ENCODE measurements at places on chromosomes 12 and 14. TPM values are rescaled to one million over a fixed set of nuclear protein-coding genes. Genes with fewer than 3 reads are reported as not detected.
A peak's percentile ranks its signal among the peaks of the same experiment; 100 is the strongest.

The RNF34 gene
- total RNA-seq: 44.1 TPM

The SYNDIG1L gene
- total RNA-seq: not detected

DNA sequence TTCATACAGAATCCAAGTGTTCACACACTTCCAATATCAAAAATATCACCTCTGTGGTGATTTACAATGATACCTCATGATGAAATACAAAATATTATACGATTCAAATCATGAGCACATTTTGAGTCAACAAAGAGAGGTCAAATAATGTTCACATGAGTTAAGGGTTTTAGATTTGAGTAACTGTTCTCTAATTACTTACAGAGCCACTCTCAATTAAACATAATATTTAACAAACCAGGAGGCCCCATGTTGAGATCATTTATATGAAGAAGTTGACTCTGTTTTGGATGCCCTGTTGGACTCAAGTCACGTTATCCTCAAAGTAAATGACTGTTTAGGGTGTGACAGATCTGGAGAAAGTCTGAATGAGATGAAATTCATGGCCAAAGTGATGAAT, 53.5 kb downstream of the NUAK1 start:
- no peaks in the 10 kb centered on the region for H3K4me1 ChIP-seq
- no peaks in the 10 kb centered on the region for H3K36me3 ChIP-seq
- no peak overlapping the region for H3K4me3 ChIP-seq
- no peak overlapping the region for H3K27ac ChIP-seq
- H3K27me3 ChIP-seq: peaks cover 8% of the 10 kb centered on the region

- H3K27me3 ChIP-seq: no peaks in the 10 kb centered on the region
- DNase-seq: no peak
- H3K4me1 ChIP-seq: no peaks in the 10 kb centered on the region
These were observed 42.9 kb upstream of the ANKS1B start for GRCh38 chr12:100027671-100028070.

DNA sequence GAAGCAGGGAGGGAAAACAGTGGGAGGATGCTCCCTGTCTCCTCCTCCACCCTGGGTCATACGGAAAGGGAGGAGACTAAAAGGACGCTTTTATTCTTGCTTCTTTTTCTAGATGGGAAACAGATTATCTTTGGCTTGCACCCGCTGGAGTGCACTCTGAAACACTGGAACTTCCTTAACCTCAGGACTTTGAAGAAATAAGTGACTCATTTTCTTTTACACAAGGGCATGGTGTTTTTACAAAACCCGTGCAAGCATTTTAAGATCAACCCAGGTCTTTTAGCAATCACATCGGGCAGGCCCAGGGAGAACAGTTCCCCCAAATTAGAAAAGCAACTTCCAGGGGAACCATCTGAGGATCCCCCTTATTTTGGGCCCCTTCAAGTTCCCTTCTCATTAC, 80.9 kb upstream of the TSPAN11 start:
- no peak for DNase-seq
- H3K4me1 ChIP-seq: peaks cover 5% of the 10 kb centered on the region

DNA sequence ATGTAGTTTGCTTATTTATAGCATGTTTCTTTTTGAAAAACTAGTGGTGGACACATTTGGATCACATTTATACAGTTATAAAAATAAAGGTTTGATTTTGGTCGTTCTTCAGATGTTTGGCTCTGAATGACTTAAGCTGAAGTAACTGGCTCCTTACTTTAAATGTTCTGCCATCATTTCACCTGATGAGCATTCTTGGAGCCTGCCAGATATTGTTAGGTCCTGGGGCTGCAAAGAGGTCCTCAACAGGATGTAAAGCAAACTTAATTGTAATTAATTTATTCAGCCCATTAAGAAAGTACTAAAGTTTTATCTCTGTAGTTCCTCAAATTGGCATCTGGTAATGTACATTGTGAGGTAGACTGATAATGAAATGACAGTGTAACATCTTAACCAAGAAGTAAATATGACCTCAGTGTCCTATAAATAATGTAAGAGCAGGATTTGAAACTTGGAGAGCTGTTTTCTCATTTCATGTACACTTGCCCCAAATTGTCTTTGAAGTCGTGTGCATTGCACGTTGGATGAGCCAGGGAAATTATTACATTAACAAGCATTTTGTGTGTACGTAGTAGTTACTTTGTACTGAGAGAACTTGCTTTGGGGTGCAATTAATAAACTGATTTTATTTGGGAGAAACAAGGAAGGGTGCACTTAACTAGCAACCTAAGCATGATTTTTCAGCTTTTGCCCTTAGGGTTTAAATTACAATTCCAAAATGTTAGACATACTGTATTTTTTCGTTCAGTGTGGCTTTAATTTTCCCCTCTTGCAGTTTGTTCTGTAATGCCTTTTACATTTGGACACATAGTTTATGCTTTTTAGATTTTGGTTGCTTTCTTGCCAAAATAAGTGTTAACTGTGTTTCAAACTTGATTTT, 7.5 kb downstream of the EIF5 start:
- H3K27ac ChIP-seq: peak overlapping the region; percentile 58
- H3K27me3 ChIP-seq: no peaks in the 10 kb centered on the region
- no peak for DNase-seq
- H3K4me3 ChIP-seq: no peak overlapping the region
- peaks cover 76% of the 10 kb centered on the region for H3K36me3 ChIP-seq

- H3K27me3 ChIP-seq: peaks cover 21% of the 10 kb centered on the region
- DNase-seq: no peak
- no peaks in the 10 kb centered on the region for H3K4me1 ChIP-seq
- no peak overlapping the region for H3K4me3 ChIP-seq
- no peaks in the 10 kb centered on the region for H3K36me3 ChIP-seq
These were observed 404.6 kb downstream of the MED13L start for GRCh38 chr12:115872919-115873357.

DNA sequence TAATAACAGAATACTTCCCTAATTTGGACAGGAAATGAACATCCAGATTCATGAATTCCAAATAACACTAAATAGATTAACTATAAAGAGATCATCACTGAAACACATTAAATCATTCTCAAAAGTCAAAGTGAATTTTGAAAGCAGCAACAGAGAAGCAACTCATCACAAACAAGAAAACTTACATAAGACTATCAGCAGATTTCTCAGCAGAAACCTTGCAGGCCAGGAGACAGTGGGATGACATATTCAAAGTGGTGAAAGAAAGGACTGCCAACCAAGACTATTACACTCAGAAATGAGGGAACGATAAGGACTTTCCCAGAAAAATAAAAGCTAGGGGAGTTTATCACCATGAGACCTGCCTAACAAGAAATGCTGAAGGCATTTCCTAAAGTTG, 70.8 kb downstream of the ITPR2 start:
- DNase-seq: no peak
- no peaks in the 10 kb centered on the region for H3K27me3 ChIP-seq
- H3K4me1 ChIP-seq: peaks cover 6% of the 10 kb centered on the region
- H3K4me3 ChIP-seq: no peak overlapping the region
- no peak overlapping the region for H3K27ac ChIP-seq

DNA sequence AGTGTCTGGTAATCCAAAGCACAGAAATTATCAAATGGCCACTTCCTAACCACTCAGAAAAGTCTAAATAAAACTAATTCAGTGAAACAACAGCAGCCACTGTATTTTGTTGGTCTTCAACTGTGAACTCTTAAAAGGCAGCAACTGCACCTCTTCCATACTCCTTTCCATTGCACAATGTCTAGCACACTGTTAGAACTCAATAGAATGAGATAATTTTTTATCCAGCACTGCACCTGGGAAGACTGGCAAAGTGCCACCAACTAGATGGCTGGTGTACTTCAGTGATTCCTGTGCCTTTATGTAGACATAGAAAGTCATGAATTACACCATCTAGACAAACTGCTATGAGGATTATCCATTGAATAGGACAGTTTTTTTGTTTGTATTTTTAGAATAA, 26.2 kb downstream of the LGR5 start:
- H3K36me3 ChIP-seq: no peaks in the 10 kb centered on the region
- no peak overlapping the region for H3K27ac ChIP-seq
- no peak overlapping the region for H3K4me3 ChIP-seq
- no peaks in the 10 kb centered on the region for H3K4me1 ChIP-seq
- H3K27me3 ChIP-seq: peaks cover 9% of the 10 kb centered on the region
- no peak for DNase-seq

DNA sequence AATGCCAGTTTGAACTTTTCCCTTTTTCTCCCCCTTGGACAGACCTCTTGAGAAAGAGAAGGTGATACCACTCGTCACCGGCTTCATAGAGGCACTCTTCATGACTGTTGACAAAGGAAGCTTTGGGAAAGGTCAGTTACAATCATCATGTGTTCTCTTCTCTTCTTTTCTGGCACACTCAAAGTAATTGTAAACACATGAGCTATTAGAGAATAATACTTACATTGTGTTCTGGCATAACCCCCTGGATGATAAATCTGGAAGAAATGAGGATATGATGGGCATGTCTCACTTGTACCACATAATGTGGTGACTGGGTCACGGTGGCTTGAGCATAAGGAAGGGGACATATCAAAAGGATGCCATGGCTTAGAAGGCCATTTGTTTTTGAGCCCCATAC, 20.0 kb downstream of the UTP20 start:
- H3K36me3 ChIP-seq: peaks cover 54% of the 10 kb centered on the region
- H3K27me3 ChIP-seq: no peaks in the 10 kb centered on the region
- no peak for DNase-seq
- H3K4me3 ChIP-seq: no peak overlapping the region

DNA sequence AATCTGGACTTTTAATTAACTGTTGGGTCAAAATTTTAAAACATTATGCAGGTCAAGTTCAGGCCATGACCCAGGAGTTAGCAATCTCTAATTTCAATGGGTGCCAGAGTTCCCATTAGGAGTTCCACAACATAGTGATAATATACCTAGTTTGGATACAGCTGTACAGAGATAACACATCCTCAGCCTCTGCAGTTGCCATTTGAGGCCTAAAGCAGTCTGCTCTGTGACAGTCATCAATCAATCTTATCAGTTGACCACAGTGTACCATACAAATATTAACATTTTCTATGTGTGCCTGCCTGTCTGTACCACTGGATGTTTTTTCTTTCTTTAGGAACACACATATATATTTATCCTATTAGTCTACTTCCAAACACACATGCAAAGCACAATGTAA, 54.0 kb upstream of the BBS10 start:
- peaks cover 5% of the 10 kb centered on the region for H3K36me3 ChIP-seq
- no peaks in the 10 kb centered on the region for H3K4me1 ChIP-seq
- no peak for DNase-seq
- H3K27me3 ChIP-seq: no peaks in the 10 kb centered on the region
- H3K27ac ChIP-seq: no peak overlapping the region
- H3K4me3 ChIP-seq: no peak overlapping the region

GRCh38 chr12:127560041-127560478, 706.9 kb upstream of the TMEM132C start:
- no peak overlapping the region for H3K4me3 ChIP-seq
- H3K27me3 ChIP-seq: no peaks in the 10 kb centered on the region
- H3K36me3 ChIP-seq: no peaks in the 10 kb centered on the region
- peaks cover 15% of the 10 kb centered on the region for H3K4me1 ChIP-seq
- H3K27ac ChIP-seq: peak overlapping the region; percentile 77
- no peak for DNase-seq

- DNase-seq: no peak
- peaks cover 4% of the 10 kb centered on the region for H3K27me3 ChIP-seq
- H3K4me3 ChIP-seq: no peak overlapping the region
- no peak overlapping the region for H3K27ac ChIP-seq
These were observed 183.4 kb upstream of the GZMB start for GRCh38 chr14:24817212-24818057.

DNA sequence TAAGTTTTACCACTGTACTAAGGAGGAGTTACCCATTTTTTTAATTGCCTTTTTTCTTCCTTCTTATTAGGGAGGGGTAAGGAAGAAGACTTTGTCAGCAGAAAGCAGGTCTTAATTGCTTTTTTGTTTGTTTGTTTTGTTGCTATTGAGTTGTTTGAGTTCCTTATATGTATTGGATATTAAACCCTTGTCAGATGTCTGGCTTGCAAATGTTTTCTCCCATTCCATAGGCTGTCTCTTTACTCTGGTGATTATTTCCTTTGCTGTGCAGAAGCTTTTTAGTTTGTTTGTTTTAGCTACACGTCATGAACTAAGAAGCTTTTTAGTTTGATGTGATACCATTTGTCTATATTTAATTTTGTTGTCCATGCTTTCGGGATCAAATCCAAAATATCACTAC, 13.3 kb downstream of the SPIC start:
- peaks cover 15% of the 10 kb centered on the region for H3K27me3 ChIP-seq
- DNase-seq: no peak
- H3K36me3 ChIP-seq: no peaks in the 10 kb centered on the region
- no peak overlapping the region for H3K4me3 ChIP-seq
